ENCODE measurements at places on chromosomes 16 and 17. TPM values are rescaled to one million over a fixed set of nuclear protein-coding genes. Genes with fewer than 3 reads are reported as not detected.

GRCh38 chr17:36682773-36683172 lies 81.4 kb downstream of the MRM1 start:
- no peak for DNase-seq

GRCh38 chr16:70684146-70685060 lies 1.4 kb downstream of the MTSS2 start:
- no peak for DNase-seq

- no peak for DNase-seq
These were observed 25.2 kb downstream of the C17orf67 start for GRCh38 chr17:56808503-56808902.

The TPPP3 gene
- 0.23 TPM for total RNA-seq

DNA sequence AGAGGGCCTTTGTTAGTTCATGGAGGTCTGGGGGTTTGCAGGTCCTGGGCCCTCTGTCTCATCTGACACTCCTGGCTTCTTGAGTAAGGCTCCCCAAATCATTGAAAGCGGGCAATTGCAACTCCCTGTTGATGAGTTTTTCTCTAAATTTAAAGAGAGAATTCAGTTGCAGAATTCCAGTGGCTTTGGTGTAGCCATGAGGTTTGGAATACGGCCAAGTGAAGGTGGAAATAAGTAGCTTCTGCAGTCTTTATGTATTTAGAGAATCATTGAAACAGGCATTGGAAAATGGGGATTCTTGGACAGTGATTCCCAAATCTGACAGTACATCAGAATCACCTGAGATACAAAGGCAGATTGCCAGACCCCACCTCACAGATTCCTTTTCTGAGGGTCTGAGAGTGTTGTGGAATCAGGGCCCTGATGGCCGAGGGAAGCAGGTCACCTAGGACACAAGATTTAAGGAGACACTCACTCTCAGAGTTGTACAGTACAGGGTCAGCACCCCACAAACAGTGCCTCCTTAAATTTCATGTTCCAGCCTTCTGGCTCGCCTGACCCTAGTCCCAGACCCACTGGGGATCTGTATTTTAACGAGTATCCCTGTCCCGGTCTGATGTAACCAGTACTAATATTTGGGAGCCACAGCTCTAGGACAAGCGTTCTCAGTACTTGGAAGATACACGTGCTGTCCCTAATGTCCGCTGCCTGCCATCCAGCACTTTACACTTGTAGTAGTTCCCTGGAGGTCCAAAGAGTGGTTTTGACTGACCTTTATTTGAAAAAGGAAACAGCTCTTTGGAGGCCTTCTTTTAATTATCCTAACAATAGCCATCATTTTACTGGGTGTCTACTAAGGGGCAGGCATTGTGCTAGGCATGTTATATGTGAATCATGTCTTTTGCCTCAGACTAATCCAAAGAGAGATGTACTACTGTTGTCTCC lies 37.8 kb downstream of the YPEL2 start:
- no peak for DNase-seq

DNA sequence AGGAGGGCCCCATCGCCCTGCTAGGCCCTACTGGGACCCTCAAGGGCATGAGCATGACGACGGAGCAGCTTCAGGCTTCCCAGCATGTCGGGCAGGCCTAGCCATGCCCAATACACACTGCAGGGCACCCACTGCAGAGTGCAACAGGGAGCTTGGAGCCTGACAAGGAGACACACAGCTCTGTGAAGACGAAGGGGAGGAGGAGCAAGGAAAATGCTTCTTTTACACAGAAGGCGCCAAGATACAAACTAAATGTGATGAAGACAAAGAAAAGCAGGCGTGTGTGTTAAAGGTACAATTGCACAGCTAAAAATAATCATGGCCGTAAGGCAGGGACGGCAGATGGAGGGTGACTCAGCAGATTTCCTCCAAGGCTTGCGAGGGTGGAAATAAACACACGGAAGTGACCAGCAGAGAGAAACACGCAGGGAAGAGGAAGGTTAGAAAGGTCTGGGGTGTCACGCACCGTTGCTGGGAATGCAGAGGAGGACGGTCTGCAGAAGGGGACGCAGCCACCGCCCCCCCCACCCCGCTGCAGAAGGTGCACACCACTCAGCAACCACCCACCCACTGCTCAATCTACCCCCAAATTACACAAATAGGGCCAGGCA lies 108.5 kb downstream of the ZNF778 start:
- no peak for DNase-seq

- no peak for DNase-seq
These were observed 193.8 kb upstream of the SHISA6 start for GRCh38 chr17:11047228-11047627.

The MT2A gene
- 57.1 TPM for total RNA-seq

DNA sequence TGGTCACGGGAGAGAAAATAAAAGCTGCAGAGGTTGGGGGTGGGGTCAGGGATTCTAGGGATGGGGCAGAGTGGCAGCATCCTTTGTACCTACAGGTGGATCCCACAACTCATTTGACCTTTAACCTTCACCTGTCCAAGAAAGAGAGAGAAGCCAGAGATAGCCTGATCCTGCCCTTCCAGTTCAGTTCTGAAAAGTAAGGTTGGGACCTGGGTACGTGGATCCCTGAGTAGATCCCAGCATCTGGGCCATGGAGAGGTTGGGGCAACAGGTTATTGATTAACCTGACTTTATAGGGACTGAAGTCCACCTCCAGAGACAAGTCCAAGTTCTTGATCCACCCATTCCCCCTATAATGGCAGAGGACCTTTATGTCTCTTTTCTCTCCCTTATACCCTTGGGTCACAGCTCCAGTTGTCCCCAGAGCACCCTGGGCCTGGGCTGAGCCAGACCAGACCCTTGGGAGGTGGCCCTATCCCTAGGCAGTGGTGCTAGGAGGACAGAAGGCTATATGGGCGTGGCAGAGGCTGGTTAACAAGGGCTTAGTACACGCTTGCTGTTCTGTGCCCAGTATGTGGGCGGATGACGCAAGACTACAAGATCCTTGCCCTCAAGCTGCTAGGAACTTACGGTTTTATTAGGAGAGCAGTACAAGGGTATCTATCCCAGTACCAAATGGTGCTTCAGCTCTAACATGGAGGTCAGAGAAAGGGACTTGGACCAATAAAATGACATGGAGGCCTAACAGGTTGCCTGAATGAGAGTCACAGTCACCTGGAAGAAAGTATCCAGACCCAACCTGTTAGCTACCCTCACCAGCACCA lies 3.3 kb downstream of the CLDN7 start:
- DNase-seq = no peak

The KCNH4 gene
- 0.20 TPM for total RNA-seq

The TP53TG3C gene
- total RNA-seq = not detected

GRCh38 chr17:79147746-79148506 lies 73.3 kb downstream of the ENGASE start:
- no peak for DNase-seq

The ACOX1 gene
- total RNA-seq = 33.8 TPM

The STX1B gene
- 2.3 TPM for total RNA-seq

The EVI2B gene
- total RNA-seq = 122 TPM

The MCRIP2 gene
- 43.0 TPM for total RNA-seq

The MATCAP1 gene
- total RNA-seq = 14.8 TPM

DNA sequence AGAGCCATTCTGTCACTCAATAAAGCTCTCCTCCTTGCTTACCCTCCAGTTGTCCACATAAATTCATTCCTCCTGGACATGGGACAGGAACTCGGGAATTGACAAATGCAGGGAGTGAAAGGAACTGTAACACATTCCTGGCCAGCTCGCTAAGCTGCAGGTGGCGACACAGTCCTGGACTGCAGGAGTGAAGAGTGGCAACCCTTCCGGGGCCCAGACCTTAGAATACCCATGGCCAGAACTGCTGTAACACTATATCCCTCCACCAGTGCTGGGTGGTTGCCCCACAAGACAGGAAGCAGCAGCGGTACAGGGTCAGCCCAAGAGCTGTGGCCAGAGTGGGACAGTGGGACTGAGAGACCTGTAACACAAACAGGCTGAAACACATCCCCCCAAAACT lies 30.3 kb upstream of the KIF2B start:
- DNase-seq = no peak

GRCh38 chr17:15882777-15883176 lies 62.2 kb upstream of the ADORA2B start:
- no peak for DNase-seq

GRCh38 chr17:47621293-47622179 lies 28.2 kb upstream of the KPNB1 start:
- DNase-seq = no peak

The FAM234A gene
- total RNA-seq = 38.2 TPM

DNA sequence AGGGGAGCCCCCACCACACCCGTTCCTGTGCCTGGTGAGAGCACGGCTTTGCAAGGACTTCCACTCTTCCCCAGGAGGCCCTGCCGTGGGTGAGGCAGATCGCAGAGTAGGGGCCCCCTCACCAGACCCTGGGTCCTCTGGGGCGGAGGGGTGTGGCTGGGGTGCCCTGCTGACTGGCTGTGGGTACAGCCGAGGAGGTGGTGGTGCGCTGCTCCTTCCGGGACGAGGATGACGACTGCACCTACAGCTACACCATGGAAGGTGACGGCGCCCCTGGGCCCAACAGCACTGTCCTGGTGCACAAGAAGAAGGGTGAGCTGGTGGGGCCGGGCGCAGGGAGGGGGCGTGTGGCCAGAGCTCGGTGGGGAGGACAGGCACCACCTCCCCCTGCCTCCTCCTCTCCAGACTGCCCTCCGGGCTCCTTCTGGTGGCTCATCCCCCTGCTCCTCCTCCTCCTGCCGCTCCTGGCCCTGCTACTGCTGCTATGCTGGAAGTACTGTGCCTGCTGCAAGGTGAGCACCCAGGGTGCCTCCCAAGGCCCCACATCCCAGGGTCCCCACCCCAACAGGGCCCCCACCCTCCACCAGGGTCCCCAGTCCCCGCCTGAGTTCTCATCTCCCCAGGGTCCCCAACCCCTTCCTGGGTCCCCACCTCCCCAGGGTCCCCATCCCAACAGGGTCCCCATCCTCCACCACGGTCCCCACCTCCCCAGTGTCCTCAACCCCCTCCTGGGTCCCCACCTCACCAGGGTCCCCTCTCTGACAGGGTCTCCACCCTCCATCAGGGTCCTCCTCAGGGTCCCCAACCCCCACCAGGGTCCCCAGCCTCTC lies 16.1 kb downstream of the ITGB4 start:
- DNase-seq = no peak

DNA sequence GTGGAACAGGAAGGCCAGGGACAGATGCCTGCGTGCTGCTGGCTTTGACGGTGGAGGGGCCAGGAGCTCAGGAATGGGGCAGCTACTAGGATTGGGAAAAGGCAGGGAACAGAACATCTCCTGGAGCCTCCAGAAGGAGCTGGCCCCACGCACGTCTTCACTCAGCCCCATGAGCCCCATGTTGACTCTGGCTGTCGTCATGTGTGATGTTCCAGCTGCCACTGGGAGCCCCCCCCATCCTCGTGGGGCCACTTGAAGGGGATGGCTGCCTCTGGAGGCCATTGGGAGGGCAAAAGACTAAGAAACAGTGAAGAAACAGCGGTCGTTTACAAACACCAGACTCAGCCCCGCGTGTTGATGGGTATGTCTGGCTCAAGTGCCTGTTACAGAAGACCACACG lies 18.5 kb upstream of the APRT start:
- no peak for DNase-seq

The HEATR3 gene
- 24.6 TPM for total RNA-seq
